ENCODE measurements at places on chromosomes 7 and 10.
A peak's percentile ranks its signal among the peaks of the same experiment; 100 is the strongest.

DNA sequence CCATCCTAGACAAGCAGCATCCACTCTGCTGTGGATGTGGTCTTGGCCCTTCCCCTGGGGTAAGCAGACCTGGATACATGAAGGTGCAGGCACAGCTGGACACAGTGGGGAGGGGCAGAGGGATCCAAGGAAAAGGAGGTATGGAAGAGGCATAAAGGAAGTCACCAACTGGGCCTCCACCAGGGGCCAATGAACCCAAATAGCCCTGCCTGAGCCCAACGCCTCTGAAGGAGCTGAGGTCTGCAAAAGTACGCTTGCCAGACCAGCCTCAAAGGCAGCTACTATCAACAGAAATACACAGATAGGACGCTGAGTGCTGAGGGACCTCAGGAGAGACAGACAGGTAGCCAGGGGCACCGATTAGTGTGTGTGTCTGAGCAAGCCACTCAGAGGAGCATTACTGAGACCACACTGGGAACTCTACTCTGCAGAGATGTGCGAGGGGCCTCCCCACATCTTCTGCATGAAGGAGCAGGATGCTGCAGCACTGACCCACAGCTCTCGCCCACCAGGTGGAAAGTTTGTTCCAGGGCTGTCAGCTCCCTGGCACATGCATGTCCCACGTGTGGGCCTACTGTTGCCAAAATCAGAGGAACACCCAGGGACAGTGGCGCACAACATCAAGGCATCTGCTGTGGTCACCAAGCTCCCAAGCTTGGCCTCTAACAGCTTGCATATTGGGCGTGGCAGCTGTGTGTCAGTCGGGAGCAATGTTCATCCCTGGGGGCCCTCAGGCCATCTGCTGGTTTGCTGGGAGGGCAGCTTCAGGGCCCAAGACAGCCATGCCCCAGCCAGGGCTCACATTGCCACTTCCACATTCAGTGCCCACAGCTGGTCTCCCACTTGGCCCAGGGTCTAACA, 40.0 kb downstream of the MKI67 start:
- DNase-seq, result no peak

- peak; percentile 53 for DNase-seq
Measured at GRCh38 chr10:9342885-9343570, 1288.5 kb downstream of the GATA3 start.

- no peak for DNase-seq
Measured at GRCh38 chr7:38834357-38834756, 74.6 kb downstream of the VPS41 start.

GRCh38 chr10:132397036-132397541, at the start of gene PWWP2B:
PWWP2B (plus strand) TSS chr10:132397200; CDS start chr10:132397227, 27 bp downstream.
- DNase-seq, result peak; percentile 39

GRCh38 chr7:13035233-13035632, 347.8 kb downstream of the ARL4A start:
- no peak for DNase-seq

DNA sequence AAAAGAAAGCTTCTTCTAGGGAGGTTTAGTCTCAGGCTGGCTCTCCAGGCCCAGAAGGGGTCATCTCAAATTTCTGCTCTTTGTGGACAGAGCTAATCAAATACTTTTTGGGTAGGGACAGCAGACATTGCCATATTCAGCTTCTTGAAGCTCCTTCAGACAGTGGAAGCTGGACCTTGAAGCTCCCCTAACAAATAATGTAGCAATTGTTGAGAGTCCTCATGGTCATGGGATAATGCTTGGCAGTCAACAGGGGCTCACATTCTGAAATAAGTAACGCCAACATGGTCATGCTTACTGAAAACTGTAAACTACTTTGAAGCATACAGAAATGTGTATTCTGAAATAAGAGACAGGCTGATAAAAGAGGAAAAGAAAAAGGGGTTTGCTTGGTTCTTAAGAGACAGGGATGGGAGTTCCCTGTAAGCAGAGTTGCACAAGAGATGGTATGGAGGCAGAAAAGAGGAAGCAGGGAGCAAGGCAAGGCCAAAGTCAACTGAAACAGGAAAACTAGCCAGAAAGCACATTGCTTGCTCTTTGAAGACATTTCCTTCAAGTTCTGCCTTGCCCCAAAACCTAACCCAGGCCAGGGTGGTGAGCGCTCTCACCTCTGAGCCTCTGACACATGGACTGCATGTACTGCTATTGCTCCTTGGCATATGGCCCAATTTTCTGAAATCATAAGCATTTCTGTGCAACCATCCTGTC, 53.1 kb upstream of the KMT2E start:
- DNase-seq, result no peak

DNA sequence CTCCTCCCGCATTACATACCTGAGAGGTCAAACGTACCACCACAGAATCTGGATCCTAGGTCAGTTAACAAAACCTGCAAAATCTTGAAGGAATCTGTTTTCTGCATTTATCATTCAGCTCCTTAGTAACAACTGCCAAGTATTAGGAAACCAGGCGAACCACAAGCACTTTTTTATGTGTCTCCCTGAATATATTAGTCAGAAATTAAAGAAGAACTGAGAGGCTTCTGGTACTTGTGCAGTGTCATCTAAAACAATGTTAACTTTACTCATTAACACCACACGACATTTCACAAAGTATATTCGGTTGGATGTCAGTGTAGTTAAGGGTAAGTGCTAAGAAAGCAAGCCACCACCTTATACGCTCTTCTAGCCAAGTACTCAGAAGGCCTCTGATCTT, 2.5 kb downstream of the CCDC6 start:
- no peak for DNase-seq

DNA sequence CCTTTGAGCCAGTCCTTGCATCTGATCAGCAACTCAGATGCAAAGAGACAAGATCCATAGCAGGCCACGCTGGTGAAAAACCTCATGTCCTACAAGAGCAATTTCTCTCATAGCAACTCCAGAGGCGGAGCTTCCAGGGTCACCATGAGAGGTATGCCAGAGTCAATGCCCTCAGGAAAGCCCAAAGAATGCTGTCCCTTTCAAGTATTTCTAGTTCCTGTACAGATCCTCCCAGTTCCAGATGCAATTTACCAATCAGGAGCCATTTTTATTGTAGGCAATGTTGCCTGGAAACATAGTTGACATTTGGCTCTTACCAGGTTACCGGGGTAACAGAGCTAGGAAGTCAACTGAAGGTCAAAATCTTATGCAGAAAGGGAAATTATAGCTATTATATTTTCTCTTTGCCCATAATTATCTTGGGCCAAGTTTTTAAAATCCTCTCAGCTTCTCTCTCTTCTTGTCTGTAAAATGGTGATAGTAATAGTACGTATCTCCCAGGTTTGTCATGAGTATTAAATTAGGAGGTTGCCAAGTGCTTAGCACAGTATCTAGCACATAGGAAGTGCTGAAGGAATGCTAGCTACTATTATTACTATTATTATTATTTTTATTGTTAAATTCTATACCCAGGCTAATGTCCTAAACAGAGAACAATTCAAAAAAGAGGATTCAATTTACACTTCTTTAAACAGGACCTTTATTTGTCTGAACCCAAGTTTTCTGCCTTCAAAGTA, 46.3 kb upstream of the TM9SF3 start:
- no peak for DNase-seq

- no peak for DNase-seq
Measured at GRCh38 chr7:1238450-1238882, 5.8 kb downstream of the UNCX start.

DNA sequence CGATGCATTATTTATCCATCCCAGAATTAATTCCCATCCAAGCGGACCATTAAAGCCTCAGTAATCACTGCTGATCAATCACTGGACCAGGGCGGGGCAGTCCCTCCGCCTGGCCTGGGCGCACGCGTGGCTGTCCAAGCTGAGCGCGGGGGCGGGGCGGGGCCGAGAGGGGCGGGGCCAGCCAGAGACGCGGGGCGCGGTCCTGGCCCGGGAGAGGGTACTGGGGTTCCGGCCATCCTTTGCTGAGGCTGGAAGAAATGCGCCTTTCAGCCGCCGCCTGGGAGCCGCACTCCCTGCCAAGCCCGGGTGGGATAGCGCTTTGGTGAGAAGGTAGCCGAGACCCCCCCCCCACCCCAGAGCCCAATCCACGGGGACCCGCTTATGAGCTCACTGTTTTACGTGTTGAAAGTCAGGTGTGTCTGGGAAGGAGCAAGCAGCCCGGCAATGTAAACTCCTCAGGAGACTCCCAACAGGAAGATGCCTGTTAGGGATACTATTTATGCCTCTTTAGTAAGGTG, at the start of gene ARHGAP22:
Gene ARHGAP22 (minus strand): TSS at position 83 of the 518 bp plus-strand sequence. CDS start 277 bp downstream, outside the sequence.
- DNase-seq, result peak; percentile 58

- DNase-seq, result peak; percentile 21
Measured at GRCh38 chr10:50937230-50937907, 51.9 kb upstream of the A1CF start.

DNA sequence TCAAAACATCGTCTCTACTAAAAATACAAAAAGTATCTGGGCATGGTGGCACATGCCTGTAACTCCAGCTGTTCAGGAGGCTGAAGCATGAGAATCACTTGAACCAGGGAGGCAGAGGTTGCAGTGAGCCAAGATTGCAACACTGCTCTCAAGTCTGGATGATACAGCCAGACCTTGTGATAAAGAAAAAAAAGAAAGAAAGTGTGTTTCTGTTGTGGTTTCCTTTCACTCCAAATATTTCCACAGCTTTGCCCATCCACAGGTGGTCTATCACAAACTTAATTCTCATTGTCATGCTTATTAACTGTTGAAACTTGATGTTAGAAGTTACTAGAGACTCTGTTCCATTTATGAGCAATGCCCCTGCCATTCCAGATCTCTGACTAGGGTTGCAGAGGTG, 316.0 kb upstream of the SEMA3C start:
- DNase-seq, result no peak

GRCh38 chr7:147611431-147611830, 979.1 kb upstream of the C7orf33 start:
- DNase-seq, result no peak

- DNase-seq, result no peak
Measured at GRCh38 chr7:16023503-16023902, 337.0 kb upstream of the MEOX2 start.

DNA sequence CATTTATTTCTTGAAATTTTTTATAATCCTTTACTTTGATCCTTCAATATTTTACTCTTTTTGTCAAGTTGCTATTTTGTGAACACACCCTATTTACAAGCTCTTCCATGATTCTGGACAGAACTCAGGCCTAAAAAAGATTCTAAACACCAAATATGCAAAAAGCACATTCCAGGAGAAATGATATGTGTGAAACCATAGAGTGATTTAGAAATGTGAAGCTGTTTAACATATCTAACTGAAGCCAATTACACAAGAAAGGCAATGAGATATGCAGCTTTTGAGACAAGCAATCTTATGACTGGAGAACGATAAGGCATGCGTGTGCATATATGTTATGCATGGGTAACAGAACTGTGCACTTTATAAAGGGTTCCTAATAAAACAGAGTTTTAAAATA, 243.0 kb downstream of the CACNA2D1 start:
- DNase-seq, result no peak
